ENCODE measurements at places on chromosomes 7 and 10. TPM values are rescaled to one million over a fixed set of nuclear protein-coding genes. Genes with fewer than 3 reads are reported as not detected.

Gene PRKAR2B
- total RNA-seq, result 258 TPM

Gene ACBD7
- total RNA-seq, result 1.1 TPM

Gene SKIDA1
- 0.58 TPM for total RNA-seq

Gene PALD1
- 7.6 TPM for total RNA-seq

Gene AGR2
- total RNA-seq, result 0.29 TPM
